ENCODE measurements at places on chromosomes 2 and 18. TPM values are rescaled to one million over a fixed set of nuclear protein-coding genes. Genes with fewer than 3 reads are reported as not detected.

Gene IRS1
- total RNA-seq: 11.1 TPM

DNA sequence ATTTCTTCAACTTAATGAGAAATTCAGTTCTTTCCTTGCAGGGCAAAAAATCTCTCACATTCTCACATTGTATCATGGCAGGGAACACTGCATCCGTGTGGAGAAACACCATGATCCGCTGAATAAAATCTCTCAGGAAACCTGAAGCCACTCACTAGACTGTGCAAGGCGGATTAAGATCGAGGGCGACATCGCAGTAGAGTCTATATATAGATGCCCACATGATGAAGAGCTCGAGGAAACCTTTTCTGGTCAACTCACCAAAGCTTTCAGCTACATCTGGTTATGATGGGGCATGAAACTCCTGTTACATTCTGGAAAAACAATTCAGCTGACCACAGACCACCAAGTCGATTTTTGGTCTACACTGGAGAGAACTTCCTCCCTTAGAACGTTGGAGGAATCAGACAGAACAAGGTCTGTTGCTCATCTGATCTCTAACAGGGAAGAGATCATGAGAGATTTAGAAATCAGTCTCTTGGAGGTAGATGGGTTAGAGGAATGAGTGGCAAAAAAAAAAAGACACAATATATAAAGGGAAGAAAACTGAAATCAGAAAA is 162.9 kb upstream of the ZNF516 start:
- DNase-seq: no peak

GRCh38 chr2:65320042-65320725 is 92.6 kb downstream of the ACTR2 start:
- DNase-seq: no peak

DNA sequence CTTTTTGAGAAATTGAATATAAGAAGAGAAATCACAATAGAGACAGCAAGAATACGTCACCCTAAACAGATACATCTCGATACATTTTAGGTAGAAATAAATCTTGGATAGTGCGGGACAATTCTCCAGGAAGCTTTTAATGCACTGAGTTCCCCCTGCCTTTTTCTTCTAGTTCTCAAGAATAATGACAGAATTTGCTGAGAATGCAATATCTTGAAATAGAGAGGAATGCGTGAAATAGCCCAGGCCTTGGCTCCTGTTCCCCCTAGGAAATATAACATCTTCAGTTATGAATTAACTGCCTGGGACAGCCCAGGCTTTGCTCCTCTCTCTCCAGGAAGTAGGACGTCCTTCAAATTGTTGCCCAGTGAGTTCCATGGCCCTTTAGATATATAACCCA is 7.6 kb upstream of the NRXN1 start:
- DNase-seq: no peak

GRCh38 chr2:210003359-210003758 is 921 bp downstream of the RPE start:
- no peak for DNase-seq
